ENCODE measurements at places on chromosomes 3 and 15.

DNA sequence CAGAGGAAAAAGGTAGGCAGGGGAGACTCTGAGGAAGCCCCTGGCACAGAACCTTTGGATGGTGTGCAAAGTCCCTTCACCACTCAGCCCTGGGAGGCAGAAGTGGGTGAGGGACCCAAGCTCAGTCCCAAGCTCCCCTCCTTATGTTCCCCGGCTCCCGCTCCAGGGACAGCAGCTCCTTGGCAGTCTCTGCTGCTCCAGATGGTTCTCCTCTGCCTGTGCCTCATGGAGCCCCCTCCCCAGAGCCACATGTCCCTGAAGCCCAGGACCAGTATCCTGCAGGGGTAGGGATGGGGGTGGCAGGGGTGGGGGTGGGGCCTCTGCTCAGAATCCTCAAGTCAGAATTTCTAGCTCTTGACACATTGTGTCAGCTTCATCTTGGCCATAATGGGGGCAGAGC, 8.0 kb upstream of the CAMKV start:
- DNase-seq = no peak

DNA sequence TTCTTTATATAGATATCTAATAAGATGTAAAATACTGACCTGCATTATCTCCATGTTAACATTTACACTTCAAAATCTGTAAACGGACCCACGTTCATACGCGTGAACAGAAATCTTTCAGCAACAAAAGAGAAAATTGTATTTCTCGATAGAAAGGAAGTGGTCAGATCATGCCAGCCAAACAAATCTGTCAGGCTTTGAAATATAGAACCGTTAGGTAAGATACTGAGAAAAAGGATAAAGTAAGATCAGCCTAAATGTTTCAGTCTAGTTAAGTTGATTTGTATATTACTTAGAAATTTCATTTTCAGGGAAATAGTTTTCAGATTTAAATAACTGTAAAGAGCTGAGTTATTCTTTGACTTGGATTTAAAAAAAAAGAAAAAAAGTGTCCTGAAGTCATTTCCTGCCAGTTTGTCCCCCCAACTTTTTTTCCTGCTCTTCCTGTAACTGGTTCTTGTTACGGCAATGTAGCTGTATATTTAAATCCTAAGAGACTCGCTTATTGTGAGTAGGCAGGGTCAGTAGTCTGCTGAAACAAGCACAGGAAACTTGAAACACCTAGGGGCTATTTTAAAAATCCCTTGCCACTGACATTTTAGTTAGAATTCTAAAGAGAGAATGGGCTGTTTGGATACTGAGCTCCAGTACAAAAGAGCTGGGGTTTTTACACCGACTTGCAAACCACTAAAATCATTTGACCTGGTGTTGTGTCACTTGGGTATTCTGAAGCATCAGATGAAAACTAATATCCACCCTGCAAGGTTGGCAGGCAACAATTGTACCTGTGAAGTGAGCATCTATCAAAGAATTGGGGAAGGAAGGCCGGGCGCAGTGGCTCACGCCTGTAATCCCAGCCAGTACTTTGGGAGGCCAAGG, 237.5 kb downstream of the UBE2E2 start:
- DNase-seq = no peak

- peak; percentile 26 for DNase-seq
These were observed 296.3 kb downstream of the UACA start for GRCh38 chr15:70466895-70467529.

- no peak for DNase-seq
These were observed 3.7 kb downstream of the PBRM1 start for GRCh38 chr3:52682016-52682415.

DNA sequence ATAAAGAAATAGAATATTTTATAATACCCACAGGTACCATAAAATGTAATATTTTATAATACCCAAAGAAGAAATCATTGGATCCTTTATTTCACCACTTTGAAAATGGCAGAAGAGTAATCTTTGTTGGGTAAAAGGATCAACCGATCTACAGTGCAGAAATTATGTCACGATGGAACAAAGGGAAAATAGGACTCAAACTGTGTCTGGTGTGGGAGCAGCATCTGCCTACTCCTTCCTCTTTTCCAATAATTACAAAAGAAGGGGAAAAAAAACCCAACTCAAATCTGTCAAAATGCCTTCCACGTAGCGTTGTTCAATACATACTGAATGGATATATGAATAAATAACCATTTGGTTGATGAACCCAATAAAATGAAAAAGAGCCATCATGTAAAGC, 492.6 kb upstream of the TBL1XR1 start:
- DNase-seq = no peak

- no peak for DNase-seq
These were observed 28.0 kb upstream of the CCDC174 start for GRCh38 chr3:14623569-14624051.

DNA sequence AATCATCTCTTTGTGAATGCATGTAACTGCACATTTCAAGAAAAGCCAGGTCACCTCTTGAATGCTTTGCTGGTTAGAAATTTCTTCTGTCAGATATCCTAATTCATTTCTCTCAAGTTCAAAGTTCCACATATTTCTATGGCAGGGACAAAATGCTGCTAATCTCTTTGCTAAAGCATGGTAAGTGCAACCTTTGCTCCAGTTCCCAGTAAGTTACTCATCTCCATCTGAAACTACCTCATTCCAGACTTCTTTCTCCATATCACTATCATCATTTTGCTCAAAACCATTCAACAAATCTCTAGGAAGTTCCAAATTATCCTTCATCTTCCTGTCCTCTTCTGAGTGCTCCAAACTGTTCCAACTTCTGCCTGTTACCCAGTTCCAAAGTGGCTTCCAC, 230.6 kb downstream of the ZMAT3 start:
- no peak for DNase-seq

DNA sequence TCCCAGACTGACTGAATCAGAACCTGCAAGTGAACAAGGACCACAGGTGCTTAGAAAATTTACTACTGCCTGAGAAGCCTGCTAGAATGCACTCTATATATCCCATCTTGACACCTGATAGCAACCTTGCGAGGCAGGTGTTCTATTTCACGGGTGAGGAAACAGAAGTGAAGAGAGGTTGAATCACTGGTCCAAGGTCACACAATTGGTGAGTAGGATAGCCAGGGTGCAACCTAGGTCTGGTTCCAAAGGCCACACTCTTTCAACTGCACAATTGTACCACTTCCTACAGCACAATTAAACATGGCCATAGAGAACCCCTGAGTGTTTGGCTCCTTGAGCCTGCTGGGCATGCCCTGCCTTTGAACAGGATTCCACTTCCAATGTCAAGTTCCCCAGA, 87.0 kb downstream of the RAB11A start:
- DNase-seq = no peak

DNA sequence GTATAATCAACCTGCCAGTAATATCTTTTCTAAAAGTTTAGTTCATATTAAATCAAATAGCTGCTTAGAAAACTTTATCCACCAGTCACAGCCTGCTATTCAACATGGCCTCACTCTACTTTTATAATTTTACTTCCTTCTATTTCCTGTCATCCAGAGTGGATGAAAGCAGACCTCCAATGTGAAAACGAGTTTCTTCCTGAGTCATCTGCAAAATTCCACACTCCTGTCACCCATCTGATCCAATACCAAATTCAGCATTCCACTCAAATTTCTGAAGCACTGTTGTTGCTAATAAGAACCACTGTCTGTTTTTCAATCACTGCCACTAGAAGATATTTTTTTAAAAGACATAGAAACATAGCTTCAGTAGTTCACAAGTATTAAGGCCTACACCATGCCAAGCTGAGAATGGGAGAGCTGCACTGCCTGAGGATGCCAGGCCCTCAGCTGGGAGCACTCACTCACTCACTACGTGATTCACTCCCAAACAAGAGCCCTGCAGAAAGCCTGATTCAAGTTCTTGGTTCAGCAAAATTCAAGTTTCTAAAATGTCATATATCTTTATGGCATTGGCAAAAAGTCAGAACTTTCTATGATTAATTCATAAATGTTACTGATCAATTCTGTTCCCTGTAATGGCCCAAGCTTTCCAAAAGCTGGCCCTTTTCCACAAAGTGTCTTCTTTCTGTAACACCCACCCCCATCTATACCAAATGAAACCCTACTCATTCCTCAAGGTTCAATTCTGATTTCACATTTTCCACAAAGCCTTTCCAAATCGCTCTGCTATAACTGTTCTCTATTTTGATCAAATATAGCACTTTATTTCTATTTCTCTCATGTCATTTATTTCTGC, 82.9 kb downstream of the FSIP1 start:
- DNase-seq = no peak

GRCh38 chr3:112627919-112628466, 12.9 kb downstream of the CCDC80 start:
- no peak for DNase-seq

DNA sequence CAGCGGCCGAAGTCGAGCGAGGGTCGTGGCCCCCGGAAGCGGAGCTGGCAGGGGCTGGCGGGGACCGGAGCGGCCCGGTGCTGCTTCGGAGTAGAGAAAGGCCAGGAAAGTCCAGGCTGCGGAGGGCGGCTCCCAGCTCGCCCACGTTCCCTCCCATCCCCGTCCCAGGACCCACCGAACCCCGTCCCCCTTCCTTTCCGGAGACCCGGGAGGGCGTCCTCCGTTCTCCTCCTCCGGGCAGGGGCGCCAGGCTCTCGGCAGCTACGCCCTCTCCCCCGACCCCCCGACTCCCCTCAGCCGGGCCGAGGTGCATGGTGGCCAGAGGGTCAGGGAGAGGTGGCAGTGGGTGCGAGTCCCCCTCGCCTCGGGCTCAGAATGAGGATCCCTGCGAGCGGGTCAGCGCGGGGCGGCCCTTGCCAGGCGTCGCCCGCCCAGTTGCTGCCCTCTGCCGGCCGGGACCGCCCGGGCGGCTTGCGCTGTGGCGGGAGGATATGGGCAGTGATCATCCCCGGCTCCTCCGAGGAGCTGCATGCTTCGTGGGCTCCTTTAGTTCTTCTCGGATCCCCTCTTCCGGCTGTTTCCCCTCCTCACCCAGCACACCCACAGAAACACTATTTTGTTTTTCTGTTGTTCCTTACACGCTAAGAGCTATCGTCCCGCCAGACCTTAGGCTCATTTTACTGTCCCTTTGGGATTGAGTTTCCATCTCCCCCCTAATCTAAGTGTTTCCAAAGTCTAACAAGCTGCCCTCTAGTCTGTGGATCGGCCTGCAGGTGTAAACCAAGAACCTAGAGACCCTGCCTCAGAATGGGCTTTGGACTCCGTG, 744 bp upstream of the ALDH1A2 start:
- DNase-seq = peak; percentile 90

GRCh38 chr3:59809016-59809415, 759.2 kb upstream of the CFAP20DC start:
- DNase-seq = no peak

- no peak for DNase-seq
These were observed 968 bp upstream of the TMEM266 start for GRCh38 chr15:76058714-76059319.

GRCh38 chr3:37964146-37964545, 26.4 kb upstream of the VILL start:
- DNase-seq = no peak

GRCh38 chr3:184546252-184546651, 15.3 kb upstream of the EPHB3 start:
- DNase-seq = no peak

- DNase-seq = no peak
These were observed 23.9 kb downstream of the SLC35A5 start for GRCh38 chr3:112585782-112586181.

GRCh38 chr15:26242565-26243071, 379.5 kb upstream of the ATP10A start:
- DNase-seq = no peak

- DNase-seq = no peak
These were observed 14.0 kb downstream of the IGDCC3 start for GRCh38 chr15:65363766-65364165.

- DNase-seq = no peak
These were observed 72.6 kb downstream of the SLC6A11 start for GRCh38 chr3:10888518-10889090.

DNA sequence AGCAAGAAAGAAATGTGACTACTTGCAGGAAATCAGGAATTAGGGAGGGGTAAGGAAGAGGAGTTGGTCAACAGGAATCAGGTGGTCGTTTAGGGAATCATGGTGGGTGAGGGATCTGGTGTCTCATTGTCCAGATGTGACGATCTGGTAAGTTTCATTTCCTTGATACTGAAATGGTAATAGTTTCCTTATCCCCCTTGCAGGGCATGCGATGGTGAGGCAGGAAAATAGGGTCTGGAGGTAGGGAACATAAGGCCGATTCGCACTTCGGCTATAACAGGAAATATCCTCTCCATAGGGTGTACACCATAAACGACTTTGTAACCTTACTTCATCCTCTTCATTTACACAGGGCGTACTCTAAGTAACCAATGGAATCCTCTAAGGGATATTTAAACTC, 574 bp upstream of the LRRC34 start:
- no peak for DNase-seq

DNA sequence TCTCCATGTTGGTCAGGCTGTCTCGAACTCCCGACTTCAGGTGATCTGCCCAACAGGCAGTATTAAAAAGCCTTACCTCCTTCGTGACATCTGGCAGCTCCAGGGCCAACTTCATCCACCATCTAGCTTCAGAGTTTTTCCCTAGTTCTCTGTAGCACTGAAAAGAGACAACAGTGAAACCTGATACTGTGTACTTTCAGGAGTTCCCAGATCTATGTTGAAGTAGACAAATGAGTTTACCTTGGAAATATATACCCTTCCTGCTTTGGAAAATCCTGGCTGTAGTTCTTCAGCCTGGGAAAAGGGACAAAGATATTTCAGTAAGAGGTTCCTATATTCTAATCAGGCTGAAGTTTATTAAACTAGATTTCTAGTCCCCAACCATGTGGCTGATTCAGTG, 18.0 kb downstream of the RMDN3 start:
- no peak for DNase-seq

GRCh38 chr3:15287565-15288330, 44.6 kb downstream of the SH3BP5 start:
- DNase-seq = no peak

DNA sequence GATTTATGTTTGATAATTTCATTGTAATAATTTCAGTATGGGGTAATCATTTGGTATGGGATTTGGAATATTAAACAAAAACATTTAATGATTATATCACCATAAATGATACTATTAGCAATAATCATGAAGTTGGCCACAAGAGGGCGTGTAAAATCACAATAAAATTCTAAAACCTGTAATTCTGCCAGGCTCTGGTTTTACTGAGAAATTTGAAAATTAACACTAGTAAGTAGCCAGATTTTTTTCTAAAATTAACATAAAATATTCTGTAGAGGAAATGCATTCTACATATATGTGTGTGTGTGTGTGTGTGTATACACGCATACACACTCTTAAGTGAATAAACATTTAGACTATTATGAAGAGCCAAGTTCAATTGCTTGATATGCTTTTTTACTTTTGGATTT, 40.5 kb downstream of the FEZF2 start:
- DNase-seq = no peak

GRCh38 chr3:188309437-188310269, 155.7 kb downstream of the LPP start:
- no peak for DNase-seq

GRCh38 chr3:93906245-93906644, 67.5 kb downstream of the PROS1 start:
- no peak for DNase-seq

DNA sequence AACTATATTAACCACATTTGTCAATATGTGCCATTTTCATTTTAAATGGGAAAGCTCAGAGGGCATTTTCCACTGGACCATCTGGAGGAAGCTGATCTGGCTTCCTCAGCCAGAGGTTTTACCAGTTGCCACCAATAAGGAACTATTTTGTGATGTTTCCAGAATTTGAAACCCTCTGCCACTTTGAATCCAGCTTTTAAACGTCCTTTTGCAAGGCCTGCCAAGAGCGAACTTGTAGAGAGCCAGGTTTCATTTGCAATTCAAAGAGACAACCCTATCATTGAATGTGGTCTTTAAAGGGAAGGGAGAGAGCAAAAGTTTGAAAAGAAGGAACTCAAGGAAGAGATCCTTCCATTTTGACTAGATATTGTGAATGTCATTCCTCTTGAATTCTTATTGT, 123.3 kb upstream of the CHL1 start:
- no peak for DNase-seq

Measured in right kidney (tissue), 9 donors.